Inflammatory macrophage treated with lipopolysaccharide for 1 hour (primary cell): ENCODE measurements at places on chromosomes 7 and 10.

DNA sequence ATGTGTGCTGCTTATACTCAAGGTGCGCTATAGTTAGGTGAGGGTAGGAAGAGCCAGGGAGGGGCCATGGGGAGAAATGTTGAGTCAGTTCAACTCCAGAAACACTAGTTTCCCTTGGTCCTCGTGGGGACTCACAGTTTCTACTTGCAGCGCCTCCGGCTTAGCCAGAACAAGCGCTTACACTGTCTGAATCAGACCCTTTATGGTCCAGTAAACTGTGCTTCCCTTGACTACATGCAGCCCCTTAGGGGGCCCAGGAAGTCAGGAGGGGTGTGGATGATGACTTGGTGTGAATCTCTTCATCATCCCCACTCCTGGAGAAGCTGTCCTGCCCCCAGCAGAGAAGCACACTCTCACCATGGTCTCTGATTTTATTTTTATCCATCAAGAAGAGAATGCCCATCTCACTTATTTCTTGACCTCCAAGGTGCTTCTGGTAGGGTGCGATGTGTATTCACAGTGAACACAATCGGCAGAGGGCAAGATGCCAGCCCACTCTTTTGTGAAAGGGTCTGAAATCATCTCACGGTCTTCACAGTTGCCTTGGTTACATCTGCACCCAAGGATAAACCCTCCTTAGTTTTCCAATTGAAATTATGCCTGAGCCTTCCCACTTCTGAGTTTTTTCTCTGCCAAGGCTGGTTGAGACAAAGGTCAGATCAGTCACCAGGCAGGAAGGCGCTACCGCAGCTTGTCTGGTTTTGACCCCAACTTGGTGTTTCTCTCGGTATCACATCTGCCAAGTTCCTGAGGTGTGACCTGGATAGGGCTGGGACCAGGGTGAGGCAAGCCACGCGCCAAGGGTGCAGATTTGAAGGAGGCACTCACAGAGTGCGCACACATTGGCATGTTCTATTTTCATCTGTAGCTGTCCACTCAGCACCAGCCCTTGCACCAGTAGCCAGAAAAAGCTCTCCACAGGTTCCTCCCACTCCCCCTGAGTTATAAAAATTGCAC is 62.7 kb upstream of the LRRC4 start:
- DNase-seq, result no peak

- no peak for DNase-seq
Measured at GRCh38 chr10:6578251-6578771, 1.8 kb downstream of the PRKCQ start.

GRCh38 chr7:93015779-93016481 is 101.8 kb downstream of the SAMD9 start:
- DNase-seq, result no peak

- DNase-seq, result no peak
Measured at GRCh38 chr10:12907656-12908055, 93.9 kb downstream of the CCDC3 start.

GRCh38 chr7:17466216-17466615 is 167.8 kb downstream of the AHR start:
- no peak for DNase-seq
